ENCODE measurements at places on chromosomes 6 and 20.

DNA sequence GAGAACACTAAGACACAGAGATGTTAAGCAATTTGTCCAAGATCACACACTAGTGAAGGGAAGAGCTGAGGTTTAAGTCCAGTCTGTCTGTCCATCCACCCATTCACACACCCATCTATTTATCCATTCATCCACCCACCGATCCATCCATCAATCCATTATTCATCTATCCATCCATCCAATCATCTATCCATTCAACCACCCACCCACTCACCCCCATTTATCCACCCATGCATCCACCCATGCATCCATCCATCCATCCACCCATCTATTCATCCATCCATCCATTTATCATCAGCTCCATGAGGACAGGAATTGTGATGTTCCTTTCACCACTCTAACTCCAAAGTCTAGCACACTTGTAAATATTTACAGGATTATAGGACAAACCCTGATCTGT, 242.3 kb upstream of the PMEPA1 start:
- DNase-seq = no peak

GRCh38 chr6:36263390-36264000, 6.4 kb upstream of the PNPLA1 start:
- DNase-seq = no peak

DNA sequence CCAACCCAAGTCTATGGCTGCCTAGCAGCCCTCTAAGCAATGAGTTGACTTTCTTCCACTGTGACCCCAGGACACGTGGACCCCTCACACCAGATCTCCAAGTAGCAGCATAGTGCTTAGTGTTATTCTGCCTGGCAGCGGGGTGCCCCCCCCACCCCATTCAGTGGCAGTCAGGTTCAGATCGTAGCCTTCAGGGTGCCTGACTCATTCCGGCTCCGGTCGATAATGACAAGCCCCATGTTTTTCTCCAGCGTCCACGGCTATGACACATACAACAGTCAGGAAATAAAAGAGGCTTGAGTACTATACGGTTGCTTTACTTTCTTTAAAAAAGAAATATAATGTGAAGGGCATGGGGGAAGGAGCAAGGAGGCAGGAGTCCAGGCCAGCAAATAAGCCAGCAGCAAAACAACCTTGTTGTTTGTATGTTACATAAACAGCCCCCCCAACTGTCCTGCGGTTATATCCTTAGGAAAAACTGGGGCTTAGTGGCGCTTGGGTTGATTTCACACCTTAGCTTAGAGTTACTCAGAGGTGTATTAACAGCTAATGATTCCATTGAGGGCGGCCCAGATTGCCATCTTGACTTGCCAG, 23.1 kb downstream of the GNAS start:
- no peak for DNase-seq

DNA sequence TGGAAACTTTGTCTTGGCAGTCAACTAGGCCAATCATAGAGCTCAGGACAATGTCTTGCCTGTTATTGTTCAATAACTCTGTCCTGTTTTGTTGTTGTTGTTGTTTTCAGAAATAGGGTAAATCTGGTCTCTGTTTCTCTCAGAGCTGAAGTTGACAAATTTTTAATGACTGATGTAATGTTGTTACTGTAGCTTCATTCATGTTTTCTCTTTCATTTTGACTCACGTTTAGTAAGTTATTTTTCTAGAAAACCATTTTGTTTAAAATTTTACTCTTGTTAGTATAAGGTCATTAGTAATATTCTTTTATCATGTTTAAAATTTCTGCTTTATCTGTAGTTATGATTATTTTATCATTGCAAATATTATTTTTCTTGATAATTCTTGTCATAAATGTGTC, 51.6 kb upstream of the GRIK2 start:
- DNase-seq = no peak

- DNase-seq = no peak
Observed at GRCh38 chr6:46035242-46035641, 19.6 kb upstream of the CLIC5 start.

- DNase-seq = no peak
Observed at GRCh38 chr20:19018881-19019280, 193.6 kb upstream of the SLC24A3 start.

- DNase-seq = no peak
Observed at GRCh38 chr6:53320964-53321363, 27.8 kb downstream of the ELOVL5 start.

DNA sequence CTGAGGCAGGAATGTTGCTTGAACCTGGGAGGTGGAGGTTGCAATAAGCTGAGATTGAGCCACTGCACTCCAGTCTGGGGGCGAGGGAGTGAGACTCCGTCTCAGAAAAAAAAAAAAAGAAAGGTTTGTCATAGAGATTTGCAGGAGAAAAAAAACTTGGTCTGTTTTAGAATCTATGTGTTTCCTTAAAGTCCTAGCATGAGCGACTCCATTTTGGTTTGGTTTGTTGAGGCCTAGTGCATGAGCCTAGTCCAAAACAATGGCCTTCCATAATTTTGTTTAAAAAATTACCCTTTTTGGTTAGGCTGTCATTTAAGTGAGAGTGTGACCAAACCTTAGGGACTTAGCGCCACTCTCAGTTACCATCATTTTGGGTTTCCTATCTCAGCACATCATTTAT, 8.2 kb upstream of the GNMT start:
- DNase-seq = no peak

- no peak for DNase-seq
Observed at GRCh38 chr6:118764766-118765165, 113.4 kb upstream of the CEP85L start.

DNA sequence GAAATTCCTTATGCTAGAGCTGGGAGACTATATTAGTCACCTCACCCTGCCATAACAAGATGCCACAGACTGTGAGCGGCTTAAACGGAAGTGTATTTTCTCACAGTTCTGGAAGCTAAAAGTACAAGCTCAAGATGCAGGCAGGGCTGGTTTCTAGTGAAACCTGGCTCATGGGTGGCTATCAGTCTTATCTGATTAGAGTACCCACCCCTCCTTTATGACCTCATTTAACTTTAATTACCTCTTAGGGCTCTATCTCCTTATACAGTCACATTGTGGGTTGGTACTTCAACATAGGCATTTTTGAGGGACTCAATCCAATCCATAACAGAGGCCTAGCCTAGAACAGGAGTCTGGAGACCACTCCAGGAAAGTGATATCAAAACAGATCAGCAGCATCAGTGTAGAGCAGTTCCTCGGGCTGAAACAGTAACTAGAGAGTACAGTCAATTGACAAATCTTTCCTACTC, 2.3 kb upstream of the SNRNP48 start:
- DNase-seq = no peak

DNA sequence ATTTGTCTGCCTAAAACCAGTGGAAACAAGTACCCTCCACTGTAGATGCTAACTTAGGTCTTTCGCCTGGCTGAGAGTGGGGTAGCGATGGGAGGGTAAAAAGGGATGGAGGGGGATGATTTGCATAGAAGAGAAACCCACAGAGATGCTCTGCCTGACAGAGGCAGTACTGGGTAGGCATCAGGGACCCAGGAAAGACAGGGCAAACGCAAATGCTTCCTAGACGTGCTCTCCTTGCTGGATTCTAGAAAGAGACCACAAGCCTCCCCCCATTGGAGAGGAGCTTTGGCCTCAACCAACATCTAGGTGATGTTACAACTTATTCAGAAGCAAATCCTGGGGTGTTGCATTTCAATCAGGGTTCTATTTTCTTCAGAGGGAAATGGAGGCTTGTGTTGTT, 3.2 kb downstream of the OLIG3 start:
- no peak for DNase-seq

DNA sequence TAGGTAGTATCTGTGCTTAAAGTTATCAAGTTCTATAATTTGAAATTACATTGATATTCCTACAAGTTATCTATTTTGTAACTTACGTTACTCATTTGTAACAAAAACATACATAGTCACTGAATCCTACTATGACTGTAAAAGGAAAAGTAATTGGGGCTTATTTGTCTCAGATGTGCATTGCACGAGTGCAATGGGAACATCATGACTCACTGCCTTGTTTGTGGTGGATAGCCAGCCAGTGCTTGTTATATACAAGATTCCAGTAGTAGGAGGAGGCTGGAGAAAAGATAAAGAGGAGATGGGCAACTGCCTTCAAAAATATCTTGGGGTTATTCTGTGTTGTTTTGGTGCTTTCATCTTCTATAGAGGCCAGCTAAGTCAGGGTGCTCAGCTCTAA, 164.1 kb downstream of the RNF144B start:
- DNase-seq = no peak

DNA sequence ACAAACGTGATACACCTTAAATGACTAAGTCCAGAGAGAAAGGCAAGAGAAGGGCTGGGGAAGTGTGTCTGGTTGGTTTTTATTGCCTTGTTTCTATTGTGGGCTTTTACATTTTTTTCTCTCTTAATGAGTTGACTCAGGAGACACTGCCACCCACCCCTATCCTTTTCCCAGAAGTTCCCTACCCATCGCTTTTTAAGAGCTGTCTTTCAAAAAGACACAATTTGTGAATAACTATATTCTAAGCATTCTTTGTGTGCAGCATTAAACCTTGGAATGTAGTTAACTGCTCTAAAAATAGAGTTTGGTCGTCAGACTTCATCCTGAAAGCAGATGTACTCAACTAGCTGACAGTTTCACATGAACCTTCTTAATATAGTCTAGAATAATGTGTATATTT, 174.9 kb downstream of the ISM1 start:
- DNase-seq = no peak

GRCh38 chr6:166515072-166515810, 71.2 kb downstream of the RAMACL start:
- DNase-seq = peak; percentile 34

GRCh38 chr6:13874191-13874549, 50.6 kb upstream of the RNF182 start:
- DNase-seq = no peak

DNA sequence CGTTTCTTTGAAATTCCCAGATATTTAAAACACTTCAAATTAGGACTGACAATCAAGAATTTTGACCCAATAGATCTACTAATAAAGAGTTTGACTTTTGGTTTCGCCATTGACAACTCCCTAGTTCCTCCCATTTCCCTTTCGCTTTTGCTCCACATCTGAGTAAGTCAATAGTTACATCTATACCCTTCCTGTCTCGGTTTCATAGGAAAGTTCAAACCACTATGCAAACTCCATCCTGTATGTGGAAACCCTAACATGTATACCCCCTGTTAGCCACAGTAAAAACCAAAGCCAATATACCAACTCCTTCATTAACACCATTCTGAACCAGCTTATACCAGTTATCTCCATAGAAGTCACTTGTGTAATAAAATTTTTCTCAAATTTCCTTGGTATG, 311.1 kb downstream of the MMUT start:
- no peak for DNase-seq

- DNase-seq = peak; percentile 39
Observed at GRCh38 chr6:44338228-44339122, 4.0 kb upstream of the SPATS1 start.

- no peak for DNase-seq
Observed at GRCh38 chr6:94005835-94006234, 586.5 kb upstream of the EPHA7 start.

- DNase-seq = no peak
Observed at GRCh38 chr20:25056690-25057233, 1.2 kb downstream of the ACSS1 start.

DNA sequence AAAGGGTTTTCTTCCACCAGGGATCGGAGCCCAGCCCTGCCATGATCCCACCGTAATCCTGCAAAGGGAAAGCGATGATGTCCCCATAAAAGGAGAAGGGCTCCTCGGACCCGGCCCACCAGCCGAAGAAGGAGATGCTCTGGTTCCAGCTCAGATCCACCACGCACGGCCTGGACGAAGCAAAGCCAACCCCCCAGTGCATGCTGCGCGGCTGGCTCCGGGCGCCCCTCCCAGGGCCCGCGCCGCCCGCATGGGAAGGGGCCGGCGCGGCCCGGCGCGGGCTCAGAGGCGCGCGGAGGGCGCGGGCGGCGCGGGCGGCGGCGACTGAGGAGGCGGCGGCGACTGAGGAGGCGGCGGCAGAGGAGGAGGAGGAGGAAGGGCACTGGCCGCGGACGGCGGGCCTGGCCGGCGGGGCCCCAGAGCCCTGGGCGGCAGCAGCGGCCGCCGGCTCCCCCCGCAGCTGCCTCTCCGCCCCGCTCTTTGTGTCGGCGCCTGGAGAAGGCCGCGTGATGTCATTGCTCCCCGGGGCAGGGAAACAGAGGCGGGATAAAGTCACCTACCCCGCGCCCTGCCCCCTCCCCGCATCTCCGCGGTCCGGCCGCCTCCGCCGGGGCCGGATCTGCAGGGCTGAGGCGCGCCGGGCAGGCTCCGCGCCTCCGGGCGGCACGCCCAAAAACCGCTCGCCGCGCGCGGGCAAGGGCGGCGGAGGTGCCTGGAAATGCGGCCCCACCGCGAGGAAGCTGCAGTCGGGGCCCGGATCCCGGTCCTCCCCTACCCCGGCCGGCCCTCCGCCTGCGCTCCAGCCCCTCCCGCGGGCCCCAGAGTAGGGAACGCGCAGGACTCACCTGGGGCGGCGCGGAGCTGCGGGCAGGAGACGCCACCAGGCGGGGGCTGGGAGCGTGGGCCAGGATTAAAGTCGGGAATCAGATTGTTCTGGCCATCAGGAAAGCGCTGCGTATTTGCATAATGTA, at the start of gene FAXC:
Gene FAXC (minus strand): TSS at position 504 of the 971 bp plus-strand sequence. CDS start 302 bp downstream, at position 202.
- DNase-seq = no peak

GRCh38 chr20:59084041-59084850, 41.7 kb upstream of the PRELID3B start:
- no peak for DNase-seq

- DNase-seq = no peak
Observed at GRCh38 chr6:41306187-41306854, 19.8 kb upstream of the TREM1 start.

DNA sequence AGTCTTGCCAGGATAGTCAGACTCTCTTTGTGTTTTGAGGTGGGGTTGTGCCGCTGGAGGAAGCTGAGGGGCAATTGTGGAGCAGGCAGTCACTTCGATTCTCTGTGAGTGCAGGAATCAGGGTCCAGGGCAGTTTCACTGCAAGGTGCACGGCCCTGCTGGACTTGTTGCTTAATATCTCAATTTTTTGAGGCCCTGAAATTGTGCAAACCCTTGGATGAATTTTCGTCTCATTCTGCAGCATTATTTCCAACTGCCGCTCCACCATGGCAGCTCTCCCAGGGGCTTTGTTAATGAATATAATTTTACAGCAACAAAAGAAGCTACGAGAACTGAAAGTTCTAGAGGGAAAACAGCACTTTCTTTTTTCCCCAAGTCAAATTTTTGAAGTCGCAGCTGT, 531.9 kb downstream of the QKI start:
- DNase-seq = no peak

- DNase-seq = no peak
Observed at GRCh38 chr6:23106951-23107350, 537.6 kb downstream of the HDGFL1 start.

DNA sequence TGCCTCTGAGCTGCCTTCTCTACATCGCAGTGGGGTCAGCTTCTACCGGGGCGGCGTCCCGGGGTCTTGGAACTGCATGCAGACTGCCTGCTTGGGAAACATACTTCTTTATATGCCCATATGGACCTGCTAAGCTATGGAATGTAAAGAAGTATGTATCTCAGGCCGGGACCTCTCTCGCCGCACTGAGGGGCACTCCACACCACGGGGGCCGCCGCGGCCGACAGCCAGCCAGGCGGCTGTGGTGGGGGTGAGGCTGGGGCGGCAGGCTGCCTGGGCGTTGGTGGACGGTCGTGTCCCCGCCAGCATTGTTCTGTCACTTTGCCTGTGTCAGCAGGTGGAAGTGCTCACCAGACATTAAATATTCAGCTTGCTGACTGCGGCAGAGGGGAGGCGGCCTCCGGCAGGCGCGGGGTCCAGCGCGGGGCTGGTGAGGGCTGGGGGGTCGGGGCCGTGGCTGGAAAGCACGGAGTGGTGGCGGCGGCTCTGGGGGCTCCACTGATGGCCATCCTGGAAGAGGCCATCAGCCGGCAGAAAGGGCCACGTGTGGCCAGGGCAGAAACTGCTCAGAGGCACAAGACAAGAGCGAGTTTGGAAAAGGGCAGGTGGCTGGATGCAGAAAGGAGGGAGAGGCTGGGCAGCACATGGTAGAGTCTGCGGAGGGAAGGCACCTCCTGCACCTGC, 78.6 kb upstream of the GATA5 start:
- no peak for DNase-seq

All from stimulated activated CD4-positive, alpha-beta T cell treated with anti-CD3 and anti-CD28 coated beads, Interleukin-12 subunit alpha, Interleukin-12 subunit beta, amount 100 ng/mL, for 24 hours (primary cell).